ENCODE measurements at places on chromosomes 4 and X.

- no peak for DNase-seq
Observed at GRCh38 chrX:18698737-18699650, 8.5 kb upstream of the PPEF1 start.

- no peak for DNase-seq
Observed at GRCh38 chr4:122588453-122589238, 32.2 kb downstream of the IL21 start.

DNA sequence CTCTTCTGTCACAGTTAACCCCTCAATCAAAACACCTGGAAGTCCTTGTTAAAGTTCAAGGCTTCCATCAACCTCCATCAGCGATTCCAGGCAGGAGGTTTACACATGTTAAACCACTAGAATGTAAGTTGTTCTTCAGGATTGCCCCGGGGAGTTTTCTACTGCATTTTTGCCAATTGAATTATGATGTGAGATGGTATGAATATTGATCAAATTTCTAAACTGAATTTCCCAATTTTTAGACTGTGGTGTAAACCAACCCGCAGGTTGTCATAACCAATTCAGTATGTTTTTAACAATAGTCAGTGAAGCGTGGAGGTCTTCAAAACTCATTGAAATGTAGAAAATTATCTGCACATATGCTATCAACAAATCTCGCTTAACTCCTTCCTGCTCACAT is 21.2 kb upstream of the TENM3 start:
- no peak for DNase-seq

DNA sequence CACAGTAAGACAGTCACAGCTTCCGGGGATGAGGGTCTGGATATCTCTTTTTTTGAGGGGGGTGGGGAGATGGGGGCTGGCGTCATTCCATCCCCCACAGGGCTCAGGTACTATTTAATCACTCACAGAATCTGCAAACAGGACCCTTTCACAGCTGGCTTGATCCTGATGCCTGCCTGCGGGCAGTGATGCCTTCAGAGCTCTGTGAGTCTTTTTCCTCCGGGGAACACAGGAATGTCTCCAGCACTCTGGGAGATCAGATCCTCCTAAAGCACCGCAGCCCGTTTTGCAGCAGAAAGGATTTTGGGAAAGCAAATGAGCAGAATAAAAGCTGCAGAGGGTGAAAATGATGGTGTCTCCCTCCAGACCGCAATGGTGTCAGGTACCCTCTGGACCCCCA is 13.2 kb upstream of the SHOX start:
- no peak for DNase-seq

DNA sequence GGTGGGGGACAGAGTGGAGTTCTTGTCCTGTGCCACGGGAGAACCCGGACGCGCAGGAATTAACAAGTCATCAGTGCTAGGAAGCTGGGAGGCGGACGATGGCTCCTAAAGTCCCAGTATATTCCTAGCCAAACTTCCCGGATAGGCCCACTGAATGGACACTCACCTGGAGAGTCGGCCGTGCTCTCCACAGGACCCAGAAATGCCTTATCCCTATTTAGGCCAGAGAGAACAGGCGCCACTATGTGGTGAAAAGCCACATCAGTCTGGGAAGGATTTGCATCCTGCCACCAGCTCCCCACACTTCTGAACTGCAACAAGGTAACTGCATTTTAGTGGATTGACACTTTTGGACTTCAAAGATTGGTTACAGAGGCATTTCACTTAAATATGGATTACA is 1.1 kb downstream of the CFAP299 start:
- no peak for DNase-seq

- DNase-seq = no peak
Observed at GRCh38 chr4:14958436-14958835, 43.8 kb upstream of the CPEB2 start.

DNA sequence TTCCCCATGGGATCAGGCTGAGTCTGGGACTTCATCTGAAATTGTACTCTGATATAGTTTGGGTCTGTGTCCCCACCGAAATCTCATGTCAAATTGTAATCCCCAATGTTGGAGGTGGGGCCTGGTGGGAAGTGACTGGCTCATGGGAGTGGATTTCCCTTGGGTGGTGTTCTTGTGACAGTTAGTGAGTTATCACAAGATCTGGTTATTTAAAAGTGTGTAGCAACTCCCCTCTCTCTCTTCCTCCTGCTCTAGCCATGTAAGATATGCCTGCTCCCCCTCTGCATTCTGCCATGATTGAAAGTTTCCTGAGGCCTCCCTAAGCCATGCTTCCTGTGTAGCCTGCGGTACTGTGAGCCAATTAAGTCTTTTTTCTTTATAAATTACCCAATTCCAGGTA is 61.0 kb downstream of the RASGEF1B start:
- DNase-seq = no peak

DNA sequence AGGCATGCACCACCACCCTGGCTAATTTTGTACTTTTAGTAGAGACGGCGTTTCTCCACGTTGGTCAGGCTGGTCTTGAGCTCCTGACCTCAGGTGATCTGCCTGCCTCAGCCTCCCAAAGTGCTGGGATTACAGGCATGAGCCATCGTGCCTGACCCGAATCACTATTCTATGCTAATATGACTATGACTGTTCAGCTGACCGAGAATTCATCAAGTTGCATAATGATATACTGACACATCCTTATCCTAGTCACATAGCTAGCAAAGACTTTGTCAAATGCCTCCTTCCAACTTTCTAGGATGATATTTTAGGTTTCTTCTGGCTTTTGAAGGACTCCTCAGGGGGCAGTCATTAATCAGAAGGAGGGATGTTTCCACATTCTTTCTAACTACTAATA is 4.8 kb upstream of the GPM6B start:
- DNase-seq = no peak

DNA sequence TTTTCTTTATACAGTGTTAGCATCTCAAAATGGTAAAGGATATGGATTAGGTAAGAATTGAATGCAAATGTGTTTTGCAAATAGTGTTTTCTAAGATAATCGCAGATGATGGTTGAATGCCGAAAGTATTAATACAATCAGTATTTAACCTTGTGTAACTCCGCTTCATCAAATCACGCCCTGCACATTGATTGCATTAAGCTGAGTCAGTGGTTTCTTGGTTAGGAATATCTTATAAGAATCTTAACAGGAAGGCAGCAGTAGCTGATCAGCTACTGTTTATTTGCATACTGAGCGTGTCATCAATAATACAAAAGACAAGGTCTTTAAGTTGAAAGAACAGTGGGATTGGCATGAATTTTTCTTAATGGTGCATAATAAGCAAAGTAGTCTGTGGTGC is 545.4 kb downstream of the RPA4 start:
- no peak for DNase-seq

- DNase-seq = no peak
Observed at GRCh38 chrX:29431895-29432294, 783.5 kb upstream of the MAGEB2 start.

- no peak for DNase-seq
Observed at GRCh38 chrX:140250391-140250790, 254.5 kb downstream of the SOX3 start.

DNA sequence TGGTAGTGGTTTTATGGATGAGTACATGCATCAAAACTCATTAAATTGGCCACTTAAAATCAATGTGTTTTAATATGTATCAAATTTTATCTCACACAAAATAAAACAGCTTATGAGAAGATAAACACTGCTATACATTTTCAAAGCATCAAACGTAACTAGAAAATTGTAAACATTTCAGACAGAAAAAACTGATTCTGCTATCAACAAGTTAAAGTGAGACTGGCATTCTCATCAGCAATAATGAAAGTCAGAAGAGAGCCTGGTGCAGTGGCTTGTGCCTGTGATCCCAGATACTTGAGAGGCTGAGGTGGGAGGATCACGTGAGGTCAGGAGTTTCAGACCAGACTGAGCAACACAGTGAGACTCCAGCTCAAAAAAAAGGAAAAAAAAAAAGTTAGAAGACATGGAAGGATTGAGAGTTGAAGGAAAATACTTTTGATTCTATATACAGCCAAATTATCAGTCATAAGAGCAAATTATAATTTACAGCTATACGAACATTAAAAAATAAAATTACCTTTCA is 2.9 kb downstream of the TBCK start:
- no peak for DNase-seq

DNA sequence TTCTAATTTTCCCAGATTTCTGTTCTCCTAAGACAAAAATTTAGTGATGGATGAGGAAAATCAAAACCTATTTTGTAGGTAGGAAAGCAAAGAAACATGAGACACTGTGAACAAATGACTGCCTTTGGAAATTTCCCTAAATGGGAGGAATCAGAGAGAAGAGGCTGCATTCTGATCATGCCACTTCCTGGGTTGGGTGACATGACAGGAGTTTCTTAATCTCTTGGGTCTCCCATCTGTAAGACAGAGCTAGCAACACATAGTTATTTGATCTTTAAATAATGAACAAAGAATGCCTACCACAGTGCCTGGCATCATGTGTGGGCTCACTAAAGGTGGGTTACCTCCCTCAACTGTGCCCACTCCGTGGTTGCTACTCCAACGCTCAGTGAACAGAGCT is 57.1 kb downstream of the CCDC149 start:
- no peak for DNase-seq

- DNase-seq = no peak
Observed at GRCh38 chr4:137470806-137471205, 61.5 kb downstream of the PCDH18 start.

- no peak for DNase-seq
Observed at GRCh38 chr4:826508-827208, 729 bp upstream of the CPLX1 start.

GRCh38 chr4:38091636-38092035 is 131.4 kb downstream of the PTTG2 start:
- no peak for DNase-seq
